Camera-type eye (tissue), 1 donor: ENCODE measurements at places on chromosomes 16 and 17. TPM values are rescaled to one million over a fixed set of nuclear protein-coding genes. Genes with fewer than 3 reads are reported as not detected.

The PPM1E gene
- 32.9 TPM for total RNA-seq

The OTOP2 gene
- total RNA-seq = not detected

The CTRL gene
- 1.5 TPM for total RNA-seq

The ANKS4B gene
- 0.05 TPM for total RNA-seq

The RPS6KB1 gene
- total RNA-seq = 73.3 TPM

The CDR2L gene
- 9.7 TPM for total RNA-seq

The TNP2 gene
- not detected for total RNA-seq

The GGA3 gene
- total RNA-seq = 19.6 TPM

The USP22 gene
- 380 TPM for total RNA-seq

The HOXB6 gene
- total RNA-seq = not detected

The TBC1D3B gene
- 4.7 TPM for total RNA-seq

The TMEM100 gene
- total RNA-seq = 10.3 TPM

The ASIC2 gene
- 11.5 TPM for total RNA-seq

The VASN gene
- 32.7 TPM for total RNA-seq

The TNFSF12 gene
- 16.2 TPM for total RNA-seq

The CCL3 gene
- 1.3 TPM for total RNA-seq

The SPDYE4 gene
- not detected for total RNA-seq

The OSGIN1 gene
- total RNA-seq = 1.7 TPM

The ZPBP2 gene
- not detected for total RNA-seq

The NRN1L gene
- 5.0 TPM for total RNA-seq

The ZNF469 gene
- 11.7 TPM for total RNA-seq

The NTN1 gene
- 16.7 TPM for total RNA-seq

The KCNH4 gene
- total RNA-seq = not detected
